NCI-H446 treated with DMSO at 0.1 percent for 48 hours (cell line): ENCODE measurements at places on chromosomes 5 and 9.
A peak's percentile ranks its signal among the peaks of the same experiment; 100 is the strongest.

GRCh38 chr5:132268769-132269551 is 11.5 kb downstream of the PDLIM4 start:
- DNase-seq: no peak

- DNase-seq: no peak
These were observed 166.4 kb downstream of the PIK3R1 start for GRCh38 chr5:68381909-68382308.

- DNase-seq: no peak
These were observed 141.2 kb upstream of the ASTN2 start for GRCh38 chr9:117555964-117556629.

DNA sequence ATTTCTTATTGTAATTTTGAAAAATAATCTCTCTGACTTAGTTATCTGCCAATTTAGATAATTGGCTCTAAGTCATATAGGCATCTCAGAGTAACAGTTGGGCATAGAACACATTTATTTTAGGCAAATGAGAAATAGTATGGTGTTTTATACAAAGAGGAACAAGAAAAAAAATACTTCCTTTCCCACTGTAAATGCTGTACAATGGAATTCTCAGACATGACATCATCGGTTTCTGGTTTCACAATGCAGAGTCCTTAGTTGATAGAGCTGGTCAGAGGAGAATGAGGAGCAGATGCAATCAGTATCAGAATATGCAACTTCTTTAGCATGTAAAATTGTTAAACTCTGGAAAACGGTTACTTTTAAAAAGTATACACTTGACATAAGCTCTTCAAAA is 49.4 kb downstream of the PLK2 start:
- no peak for DNase-seq

GRCh38 chr9:119793218-119793617 is 424.0 kb upstream of the BRINP1 start:
- DNase-seq: peak; percentile 37

GRCh38 chr9:18493451-18493993 is 19.6 kb downstream of the ADAMTSL1 start:
- DNase-seq: no peak

GRCh38 chr5:96235008-96235910 is 197.8 kb downstream of the PCSK1 start:
- no peak for DNase-seq

- no peak for DNase-seq
These were observed 1.5 kb upstream of the GPRIN1 start for GRCh38 chr5:176611435-176611834.

DNA sequence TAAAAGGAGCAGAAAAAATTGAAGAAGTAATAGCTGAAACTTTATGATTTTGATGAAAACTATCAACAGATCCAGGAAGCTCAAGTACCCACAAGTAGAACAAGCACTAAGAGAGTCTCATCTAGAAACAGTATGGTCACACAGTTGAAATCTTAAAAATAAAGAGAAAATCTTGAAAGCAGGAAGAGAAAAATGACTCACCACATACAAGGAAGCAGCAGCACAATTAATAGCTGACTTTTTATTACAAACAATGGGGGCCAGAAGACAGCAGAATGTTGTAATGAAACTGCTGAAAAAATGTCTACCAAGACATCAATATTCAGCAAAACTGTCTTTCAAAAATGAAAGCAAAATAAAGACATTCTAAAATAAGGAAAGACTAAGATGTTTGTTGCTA is 1108.3 kb upstream of the DMAC1 start:
- no peak for DNase-seq
